ENCODE measurements at places on chromosomes 4 and X.

- DNase-seq: no peak
These were observed 14.6 kb downstream of the SYN1 start for GRCh38 chrX:47605024-47605423.

DNA sequence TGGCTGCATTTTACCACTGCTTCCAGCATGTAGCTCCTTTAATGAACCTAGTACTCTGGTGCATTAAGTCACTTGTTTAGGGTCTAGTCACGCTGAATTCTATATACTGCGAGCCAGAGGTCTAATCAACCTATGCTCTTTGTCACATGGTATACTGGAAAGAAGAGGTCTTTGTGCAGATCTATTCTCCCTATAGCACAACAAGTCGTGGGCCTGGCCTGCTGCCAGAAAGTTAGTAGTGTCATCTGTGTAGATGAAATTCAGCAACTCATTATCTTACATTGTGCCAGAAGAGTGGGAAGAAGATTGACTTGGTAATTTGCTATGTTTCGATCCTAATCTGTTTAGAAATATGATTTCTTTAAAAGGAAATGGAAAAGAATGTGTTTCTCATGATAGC is 80.8 kb downstream of the AWAT2 start:
- no peak for DNase-seq

DNA sequence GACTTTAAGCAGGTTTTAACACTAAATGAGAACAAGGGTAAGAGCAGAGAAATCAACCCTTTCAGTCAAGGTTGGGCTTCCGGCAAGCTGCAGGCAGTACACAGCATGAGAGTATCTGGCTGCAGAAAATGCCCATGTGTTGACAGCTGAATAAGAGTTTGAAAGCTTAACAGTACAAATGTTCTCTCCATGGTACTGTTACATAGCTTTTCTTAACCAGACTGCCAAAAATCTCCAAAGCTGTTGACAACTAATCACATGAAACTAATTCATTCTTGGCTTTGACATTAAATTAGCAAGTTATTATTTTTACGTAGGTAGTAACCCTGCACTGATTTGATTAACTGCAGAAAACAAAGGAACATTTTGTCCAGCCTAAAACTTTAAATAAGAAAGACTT is 153.5 kb downstream of the SLC10A7 start:
- DNase-seq: peak; percentile 27

DNA sequence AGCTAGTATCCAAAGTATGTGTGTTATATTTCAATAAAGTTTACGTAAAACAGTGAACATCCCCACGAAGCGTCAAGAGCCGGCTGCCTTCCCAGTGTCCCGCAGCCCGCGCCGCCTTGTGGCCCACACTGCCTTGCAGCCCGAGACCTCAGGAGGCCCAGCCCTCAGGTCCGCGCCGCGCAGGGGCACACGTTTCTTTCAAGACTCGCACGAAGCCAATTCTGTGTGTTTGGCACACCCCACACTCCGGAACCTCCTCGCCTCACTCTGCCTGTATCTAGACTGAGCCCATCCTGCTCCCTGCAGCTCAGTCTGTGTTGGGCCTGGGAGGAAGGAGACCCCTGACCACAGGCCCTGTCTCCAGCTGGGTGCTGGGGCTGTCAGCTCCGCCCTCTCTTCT is 5.8 kb downstream of the LRPAP1 start:
- no peak for DNase-seq

GRCh38 chr4:186787536-186787935 is 63.9 kb upstream of the FAT1 start:
- no peak for DNase-seq

DNA sequence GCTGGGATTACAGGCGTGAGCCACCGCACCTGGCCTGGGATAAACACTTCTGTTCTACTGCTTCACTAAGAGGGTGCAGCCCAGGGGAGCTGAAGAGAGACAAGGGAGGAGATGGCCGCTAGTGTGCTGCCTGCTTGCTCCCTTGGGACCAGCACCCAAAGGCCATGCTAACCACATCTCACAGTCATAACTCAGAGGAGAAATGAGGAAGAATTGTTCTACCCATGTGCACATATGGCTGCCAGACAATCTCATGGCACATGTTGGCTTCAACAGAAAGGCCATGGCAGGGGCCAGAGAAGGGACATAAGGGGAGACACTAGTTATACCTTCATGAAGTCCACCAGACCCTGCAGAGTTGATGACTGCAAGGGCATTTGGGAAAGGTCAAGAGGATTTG is 22.4 kb downstream of the CLDN22 start:
- no peak for DNase-seq

DNA sequence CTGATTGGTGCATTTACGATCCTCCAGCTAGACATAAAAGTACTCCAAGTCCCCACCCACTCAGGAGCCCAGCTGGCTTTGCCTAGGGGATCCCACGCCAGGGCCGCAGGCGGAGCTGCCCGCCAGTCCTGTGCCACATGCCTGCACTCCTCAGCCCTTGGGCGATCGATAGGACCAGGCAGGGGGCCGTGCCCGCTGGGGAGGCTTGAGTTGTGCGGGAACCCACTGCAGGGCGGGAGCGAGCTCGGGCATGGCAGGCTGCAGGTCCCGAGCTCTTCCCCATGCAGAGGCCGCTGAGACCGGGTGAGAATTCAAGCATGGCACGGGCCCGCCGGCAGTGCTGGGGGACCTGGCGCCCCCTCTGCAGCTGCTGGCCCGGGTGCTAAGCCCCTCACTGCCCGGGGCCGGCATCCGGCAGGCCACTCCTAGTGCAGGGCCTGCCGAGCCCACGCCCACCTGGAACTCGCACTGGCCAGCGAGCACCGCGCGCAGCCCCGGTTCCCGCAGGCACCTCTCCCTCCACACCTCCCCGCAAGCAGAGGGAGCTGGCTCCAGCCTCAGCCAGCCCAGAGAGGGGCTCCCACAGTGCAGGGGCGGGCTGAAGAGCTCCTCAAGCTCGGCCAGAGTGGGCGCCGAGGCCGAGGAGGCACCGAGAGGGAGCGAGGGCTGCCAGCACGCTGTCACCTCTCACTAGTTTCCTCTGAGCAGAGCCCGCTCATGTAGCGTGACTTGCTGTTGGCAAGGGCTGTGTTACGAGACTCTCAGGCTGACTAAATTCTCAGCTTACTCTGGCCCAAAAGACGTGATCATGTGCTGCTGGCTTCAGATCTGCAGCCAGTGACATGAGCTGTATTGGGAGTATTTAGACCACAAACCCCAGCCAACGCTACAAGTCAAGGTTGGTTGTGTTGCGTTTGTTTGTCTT is 87.5 kb downstream of the TRAPPC11 start:
- peak; percentile 15 for DNase-seq

DNA sequence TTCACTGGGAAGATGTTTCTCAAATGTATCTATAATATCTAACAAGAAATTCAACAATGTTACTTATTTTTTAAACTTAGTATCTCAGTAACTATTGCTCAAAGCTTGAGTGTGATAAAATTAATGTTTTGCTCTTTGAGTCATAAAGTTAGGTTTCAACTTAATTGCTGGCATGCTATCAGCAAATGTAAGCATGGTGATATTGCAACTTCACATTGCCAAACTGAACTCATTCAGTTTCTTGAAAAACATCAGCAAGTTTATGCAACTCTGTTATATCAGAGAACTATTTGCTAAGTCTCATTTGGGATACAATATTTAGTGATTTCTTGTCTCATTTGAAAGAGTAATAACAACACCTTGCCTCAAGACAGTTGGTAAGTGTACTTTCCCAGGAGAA is 91.2 kb upstream of the KLF3 start:
- no peak for DNase-seq

GRCh38 chr4:88928852-88929251 is 128.1 kb downstream of the FAM13A start:
- no peak for DNase-seq

DNA sequence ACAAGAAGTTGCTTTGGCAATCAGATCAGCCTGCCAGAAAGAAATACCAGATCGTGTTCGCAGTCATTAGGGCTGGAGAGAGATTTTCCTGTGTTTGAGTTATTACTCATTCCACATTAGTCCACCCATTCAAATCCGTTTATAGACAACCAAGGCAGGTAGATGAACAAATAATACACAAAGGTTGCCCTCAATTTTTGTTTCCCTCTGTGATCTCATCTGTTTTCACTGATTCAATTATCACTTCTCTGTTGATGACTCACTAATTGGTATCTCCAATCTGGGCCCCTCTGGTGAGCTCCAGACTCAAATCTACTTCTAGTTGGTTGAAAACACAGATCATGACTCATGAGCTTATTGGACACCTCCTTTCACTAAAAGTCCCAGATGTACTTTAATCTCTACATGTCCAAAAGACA is 54.5 kb downstream of the CHM start:
- peak; percentile 6 for DNase-seq

GRCh38 chrX:100098660-100099375 is 311.3 kb downstream of the PCDH19 start:
- DNase-seq: peak; percentile 85

DNA sequence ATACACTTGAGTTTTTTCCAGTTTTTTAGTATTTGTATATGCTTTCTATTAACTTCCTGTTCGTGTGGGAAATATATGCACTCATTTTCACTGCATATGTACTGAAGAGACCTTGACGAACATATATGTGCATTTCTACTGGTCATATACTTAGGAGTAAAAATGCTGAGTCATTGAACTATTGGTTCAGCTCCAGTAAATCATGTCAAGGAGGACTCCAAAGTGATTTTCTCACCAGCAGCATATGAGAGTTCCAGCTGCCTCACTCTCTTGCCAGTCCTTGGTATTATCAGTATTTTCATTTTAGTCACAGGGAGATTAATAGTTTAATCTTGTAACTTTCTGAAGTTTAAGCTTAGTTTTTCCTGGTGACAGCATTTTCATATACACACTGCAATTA is 2750.2 kb downstream of the ARAP2 start:
- DNase-seq: peak; percentile 35

GRCh38 chr4:54526560-54526959 is 131.2 kb upstream of the KIT start:
- no peak for DNase-seq

DNA sequence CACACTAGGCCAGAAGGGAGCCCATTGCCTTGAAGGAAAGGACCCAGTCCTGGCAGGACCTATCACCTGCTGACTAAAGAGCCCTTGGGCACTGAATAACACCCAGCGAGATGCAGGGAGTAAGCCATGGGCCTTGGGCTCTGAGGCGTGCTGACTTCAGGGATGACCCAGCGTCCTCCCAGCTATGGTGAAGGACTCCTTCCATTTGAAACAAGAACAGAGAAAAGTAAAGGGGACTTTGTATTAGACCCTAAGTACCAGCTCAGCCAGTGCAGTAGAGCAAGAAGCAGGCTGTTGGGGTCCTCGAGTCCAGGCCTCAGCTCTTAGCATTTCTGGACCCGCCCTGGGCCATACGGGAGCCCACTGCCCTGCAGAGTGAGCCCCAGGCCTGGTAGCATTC is 5.1 kb downstream of the ETDA start:
- no peak for DNase-seq

DNA sequence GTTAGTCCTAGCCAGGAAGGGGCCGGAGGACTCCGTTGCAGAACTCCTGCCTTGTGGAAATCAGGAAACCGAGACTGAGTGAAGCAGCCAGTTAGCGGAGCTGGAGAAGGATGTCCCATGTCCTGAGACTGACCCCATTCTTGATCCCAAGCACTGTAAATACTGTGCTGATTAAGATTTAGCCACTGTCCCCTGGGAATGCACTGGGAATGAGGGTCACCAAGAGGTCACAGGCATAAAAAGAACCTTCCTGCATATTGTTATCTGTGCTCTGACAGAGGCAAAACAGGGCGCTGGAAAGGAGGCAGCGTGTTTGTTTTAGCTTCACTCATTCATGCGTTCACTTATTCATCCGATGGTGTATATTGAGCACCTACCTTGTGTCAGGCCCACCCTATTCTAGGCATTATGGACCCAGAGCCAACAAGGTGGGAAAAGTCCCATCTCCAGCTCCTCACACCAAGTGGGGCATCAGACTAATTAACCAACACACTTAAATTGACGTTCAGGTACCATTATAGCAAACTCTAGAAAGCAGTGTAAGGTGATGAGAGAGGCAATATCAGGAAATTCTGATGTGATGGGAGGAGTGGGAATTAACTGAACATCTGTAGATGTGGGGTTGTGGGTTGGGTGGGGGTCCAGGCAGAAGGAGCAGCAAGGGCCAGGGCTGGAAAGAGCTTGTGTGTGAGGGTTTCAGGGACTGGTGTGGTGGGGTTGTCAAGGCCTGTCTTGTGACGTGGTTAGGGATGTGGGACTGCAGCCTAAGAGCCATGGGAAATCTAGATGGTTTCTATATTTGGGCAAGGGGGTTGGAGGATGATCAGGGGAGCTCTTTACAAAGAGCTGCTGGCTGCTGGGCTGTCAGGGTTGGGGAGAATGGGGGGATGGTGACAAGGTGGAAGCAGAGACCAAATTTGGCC is 10.6 kb upstream of the SLC2A9 start:
- DNase-seq: no peak

DNA sequence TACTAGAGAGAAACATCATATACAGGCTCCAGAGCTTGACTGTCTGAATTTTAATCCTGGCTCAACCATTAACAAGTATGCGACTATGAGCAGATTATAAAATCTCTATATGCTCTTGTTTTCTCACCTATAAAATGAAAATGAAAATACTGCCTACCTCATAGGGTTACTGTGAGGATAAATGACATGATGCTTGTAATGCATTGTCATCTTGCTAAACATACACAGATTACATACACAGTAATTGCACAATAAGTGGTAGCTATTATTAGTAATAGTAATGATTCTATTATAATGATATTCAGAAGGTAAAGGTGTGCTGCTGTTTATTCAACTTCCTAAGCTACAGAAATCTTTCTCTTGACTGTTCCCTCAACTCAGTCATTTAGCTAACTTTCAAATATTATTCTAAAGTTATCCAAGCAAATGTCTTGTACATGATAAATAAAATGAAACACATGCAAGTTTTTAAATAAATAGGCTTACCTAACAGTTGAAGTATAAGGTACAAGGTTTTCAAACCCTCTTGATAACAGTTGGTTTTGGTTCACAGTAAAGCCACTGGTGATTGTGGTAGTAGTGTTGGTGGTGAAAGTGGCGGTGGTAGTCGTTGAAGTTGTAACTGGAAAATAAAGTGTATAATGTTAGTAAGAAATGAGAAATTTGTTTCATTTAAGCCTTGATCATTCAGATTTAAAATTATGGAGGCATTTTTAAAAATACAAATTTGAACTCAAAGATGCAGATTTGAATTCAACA is 38.9 kb downstream of the NUP62CL start:
- no peak for DNase-seq

DNA sequence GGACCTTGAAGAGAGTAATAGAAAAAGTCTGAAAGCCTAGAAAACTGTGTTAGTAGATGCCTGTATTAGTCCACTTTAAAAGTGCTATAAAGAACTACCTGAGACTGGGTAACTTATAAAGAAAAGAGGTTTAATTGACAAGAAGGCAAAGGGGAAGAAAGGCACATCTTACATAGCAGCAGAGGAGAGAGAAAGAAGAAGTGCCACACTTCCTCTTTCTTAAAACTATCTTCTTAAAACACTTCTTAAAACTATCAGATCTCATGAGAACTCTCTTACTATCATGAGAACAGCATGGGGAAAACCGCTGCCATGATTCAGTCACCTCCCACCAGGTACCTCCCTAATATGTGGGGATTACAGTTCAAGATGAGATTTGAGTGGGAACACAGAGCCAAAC is 18.8 kb upstream of the COL25A1 start:
- no peak for DNase-seq
